ENCODE measurements at places on chromosomes 2 and 18.

- no peaks in the 10 kb centered on the region for H3K36me3 ChIP-seq
- no peaks in the 10 kb centered on the region for H3K4me1 ChIP-seq
- no peak overlapping the region for H3K4me3 ChIP-seq
Observed at GRCh38 chr2:241193271-241193670, 4.8 kb downstream of the ANO7 start.

- peak; percentile 98 for DNase-seq
- H3K27ac ChIP-seq = peak overlapping the region; percentile 78
- H3K4me3 ChIP-seq = no peak overlapping the region
- H3K27me3 ChIP-seq = no peaks in the 10 kb centered on the region
Observed at GRCh38 chr2:229445019-229445418, 173.9 kb upstream of the PID1 start.

- H3K4me3 ChIP-seq = no peak overlapping the region
- no peaks in the 10 kb centered on the region for H3K4me1 ChIP-seq
Observed at GRCh38 chr2:18238209-18238608, 322.2 kb downstream of the RDH14 start.

DNA sequence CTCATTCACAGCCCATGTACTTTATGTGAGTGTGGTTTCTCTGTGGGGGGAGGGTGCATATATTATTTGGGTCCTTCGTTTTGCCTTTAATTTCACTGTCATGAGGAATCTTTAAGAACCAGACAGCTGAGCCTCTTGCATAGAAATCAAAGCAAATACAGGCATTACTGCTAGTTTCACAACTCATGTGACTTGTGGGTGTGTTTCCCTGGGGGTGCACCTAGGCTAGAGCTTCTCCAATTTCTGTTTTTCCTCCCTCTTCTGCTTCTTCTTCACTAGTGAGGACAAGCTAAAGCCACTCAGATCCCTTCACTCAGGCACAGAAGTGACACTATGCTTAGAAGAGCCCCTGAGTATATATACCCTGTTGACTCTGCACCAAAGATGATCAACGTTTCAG, 131.4 kb downstream of the ACOXL start:
- H3K36me3 ChIP-seq = no peaks in the 10 kb centered on the region
- no peak for DNase-seq
- H3K27ac ChIP-seq = no peak overlapping the region
- peaks cover 6% of the 10 kb centered on the region for H3K27me3 ChIP-seq
- no peak overlapping the region for H3K4me3 ChIP-seq

All from fibroblast of lung (primary cell).